Common myeloid progenitor, CD34-positive (primary cell): ENCODE measurements at places on chromosomes 5 and 9.

- no peak for DNase-seq
These were observed 218.3 kb downstream of the PBX3 start for GRCh38 chr9:125965477-125965876.

GRCh38 chr9:72384710-72385485, 19.9 kb upstream of the ZFAND5 start:
- DNase-seq: no peak

DNA sequence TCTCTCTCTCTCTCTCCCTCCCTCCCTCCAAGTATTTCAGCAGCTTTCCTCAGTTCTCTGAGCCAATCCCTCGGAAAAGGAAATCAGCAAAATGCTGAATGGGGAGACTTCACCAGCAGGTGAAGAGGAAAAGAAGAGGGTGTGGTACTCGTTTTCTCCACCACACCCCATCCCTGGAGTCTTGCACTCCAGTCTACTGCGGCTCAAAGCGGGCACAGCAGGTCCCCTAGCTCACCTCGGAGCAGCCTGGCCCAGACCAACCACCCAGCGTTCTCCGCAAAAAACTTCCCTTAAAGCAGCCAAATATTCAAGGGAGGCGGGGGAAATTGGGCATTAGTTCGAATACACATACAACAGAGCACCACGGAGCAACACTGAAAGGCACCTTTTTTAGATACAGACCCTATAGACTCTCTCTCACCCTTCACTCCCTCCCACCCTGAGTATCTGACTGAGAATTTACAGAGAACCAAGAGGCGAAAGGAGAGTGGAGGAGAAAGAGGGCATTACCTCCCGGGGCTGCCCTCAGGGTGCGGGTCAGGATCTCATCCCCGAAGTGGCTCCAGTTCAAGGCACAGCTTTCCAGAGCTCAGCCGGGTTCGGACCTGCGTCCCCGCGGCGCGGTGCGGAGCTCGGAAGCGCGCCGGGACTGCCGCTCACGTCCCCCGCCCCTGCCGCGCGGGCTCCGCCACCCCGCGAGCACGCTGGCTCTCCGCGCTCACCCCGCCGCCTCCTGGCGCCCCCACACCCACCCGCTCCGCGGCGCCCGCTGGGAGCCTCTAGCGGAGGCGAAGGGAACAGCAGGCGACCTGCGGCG, 1638.5 kb upstream of the C9orf72 start:
- DNase-seq: peak; percentile 83

DNA sequence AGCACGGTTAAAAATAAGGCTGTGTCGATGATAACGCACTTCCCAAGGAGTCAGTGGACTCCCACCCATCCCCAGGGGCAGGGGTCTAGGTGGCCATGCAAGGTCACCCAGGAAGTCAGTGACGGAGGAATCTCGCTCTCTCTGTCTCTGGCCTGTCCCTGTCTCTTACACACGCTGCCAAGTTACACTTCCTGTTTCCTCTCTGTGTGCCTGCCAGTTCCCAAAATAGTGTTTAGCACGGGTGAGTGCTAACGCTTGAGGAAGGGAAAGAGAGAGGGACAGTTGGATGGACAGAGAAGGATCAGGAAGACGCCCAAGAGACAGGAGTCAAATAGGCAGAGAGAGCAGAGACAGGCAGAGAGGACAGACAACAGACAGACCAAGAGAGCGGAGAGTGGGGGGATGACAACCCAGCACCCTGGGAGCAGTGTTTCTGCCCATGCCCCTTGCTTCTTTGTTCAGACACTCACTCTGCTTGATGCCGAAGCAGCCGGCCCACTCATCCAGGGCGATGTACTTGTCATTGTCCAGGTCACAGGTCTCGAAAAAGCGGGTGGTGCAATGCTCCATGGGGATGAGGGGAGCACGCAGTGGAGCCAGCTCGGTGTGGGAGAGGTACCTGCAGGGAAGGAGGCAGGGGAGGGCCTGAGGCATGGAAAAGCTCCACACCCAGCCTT, 23.0 kb downstream of the SPARC start:
- DNase-seq: peak; percentile 35

GRCh38 chr5:155017610-155018009, 4.1 kb downstream of the KIF4B start:
- DNase-seq: no peak

- DNase-seq: no peak
These were observed 23.7 kb downstream of the CCDC171 start for GRCh38 chr9:15576350-15577050.

DNA sequence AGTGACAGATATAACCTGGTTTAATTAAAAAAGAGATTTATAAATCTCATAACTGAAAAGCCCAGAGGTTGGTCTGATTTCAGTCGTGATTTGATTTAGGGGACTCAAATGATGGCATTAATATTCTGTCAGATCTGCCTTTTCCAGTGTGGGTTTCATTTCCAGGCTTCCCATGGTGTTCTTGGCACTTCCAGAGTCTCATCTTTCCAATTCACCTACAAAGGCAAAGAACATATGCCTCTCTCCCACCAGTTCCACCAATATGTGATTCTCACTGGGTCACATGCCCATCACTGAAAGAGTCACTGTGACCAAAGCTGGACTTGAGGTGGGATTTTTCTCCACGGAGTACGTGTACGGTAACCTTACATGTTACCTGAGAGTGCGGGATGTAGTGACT, 137.4 kb upstream of the IL12B start:
- no peak for DNase-seq

GRCh38 chr9:97073506-97073905, 34.6 kb upstream of the CTSV start:
- no peak for DNase-seq

GRCh38 chr5:17180864-17181723, 36.3 kb upstream of the BASP1 start:
- no peak for DNase-seq

DNA sequence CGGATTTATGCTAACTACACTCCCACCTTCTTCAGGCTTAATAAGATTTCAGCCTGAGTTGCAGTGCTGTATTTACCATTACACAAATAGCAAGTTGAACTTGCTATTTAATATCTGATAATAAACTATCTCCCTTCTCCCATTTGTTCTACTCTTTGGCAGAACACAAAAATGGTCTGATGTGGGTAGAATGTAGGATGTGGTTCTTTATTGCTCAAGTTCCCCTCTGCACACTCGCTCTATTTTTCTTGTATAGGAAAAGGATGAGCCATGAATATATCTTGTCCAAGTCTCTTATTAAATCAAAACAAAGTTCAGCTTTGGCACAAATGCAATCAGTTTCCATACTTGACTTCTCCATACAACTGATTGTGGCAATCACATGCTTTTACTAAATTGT, 37.2 kb upstream of the KIF2A start:
- DNase-seq: peak; percentile 60

DNA sequence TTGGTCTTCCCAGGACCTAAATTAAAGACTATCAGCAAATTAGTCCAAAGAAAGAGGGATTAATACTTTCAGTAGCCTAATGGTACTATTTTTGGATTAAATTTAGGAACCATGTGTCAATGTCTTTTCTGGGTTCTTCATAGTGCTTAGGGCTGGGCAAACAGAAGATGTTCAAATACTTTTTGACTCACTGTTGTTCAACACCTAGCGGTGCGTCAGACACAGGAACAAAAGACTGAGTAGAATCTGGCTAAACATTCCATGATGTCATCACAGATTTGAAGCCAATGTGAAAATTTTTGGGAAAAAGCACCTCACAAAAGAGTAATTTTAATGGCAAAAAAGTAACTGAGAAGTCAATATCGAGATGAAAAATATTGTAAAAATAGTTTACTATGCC, 544.4 kb downstream of the EFNA5 start:
- no peak for DNase-seq

GRCh38 chr9:37452611-37453010, 12.6 kb downstream of the ZBTB5 start:
- no peak for DNase-seq

DNA sequence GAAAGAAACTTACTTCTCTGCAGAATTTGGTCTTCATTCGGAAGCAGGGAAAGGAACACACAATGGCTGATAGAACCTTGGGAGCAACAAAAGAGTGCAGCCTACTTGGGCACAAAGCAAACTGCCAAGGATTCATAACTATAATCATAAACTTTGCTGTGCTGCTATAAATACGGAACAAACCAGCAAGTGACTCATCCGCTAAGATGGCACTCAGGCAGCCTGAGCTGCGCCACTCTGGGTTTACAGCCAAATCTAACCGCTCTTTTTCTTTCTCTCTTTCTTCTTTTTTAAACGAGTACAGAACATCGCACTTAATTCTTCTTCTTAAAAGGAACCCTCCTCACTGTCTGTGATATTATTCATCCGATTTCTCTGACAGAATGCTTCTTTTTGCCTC, 81.1 kb downstream of the PTPN3 start:
- DNase-seq: no peak

DNA sequence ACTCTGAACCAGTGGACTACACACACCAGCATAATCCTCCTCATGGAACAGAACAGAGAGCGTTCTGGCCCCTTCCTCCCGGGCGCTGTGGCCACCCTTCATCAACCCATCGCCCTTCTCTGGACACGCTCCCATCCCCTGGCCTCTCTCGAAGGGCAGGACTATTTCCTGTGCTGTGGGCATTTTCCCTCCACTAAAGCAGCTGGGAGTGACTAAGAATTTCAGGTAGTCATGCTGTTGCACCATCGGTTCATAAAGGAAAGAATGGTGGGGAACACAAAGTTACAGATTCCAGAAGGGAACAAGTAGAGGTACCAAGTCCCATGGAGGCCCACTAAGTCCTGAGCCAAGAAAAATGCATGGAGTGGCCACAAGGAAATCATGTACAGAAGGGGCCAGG, 68.6 kb downstream of the EPB41L4B start:
- DNase-seq: no peak

DNA sequence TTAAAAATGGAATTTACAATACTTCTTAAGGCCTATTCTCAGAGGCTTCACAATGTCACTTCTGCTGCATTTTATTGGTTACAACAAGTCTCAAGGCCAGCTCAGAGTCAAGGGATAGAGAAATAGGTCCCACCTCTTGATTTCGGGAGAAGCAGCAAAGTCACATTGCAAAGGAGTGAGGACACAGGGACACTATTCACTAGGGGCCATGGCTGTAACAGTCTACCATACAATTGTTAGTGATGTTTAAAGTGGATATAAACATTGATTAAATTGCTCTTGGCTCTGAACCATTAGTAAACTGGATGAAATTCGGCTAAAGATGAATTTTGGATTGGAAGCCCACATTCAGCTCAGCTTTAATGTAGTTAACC, 21.7 kb upstream of the CMBL start:
- no peak for DNase-seq

DNA sequence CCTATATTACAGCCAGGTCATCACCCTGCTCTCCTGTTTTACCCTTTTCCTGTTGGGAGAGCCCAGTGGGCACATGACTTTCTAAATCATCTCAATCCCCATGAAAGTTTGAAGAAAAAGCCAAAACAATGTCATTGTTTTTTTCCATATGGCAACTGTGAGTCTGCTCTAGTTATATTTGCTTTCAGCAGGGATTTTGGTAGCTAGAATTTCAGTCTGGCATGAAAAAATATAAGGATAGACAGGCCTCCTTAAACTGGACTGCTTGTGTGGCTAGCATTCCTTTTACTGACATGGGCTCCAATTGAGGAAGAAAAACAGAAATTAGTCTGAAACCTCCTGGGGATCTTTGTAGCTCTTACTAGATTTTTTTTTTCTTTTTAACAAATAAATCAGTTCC, 25.6 kb downstream of the MOCS2 start:
- no peak for DNase-seq

GRCh38 chr5:37005946-37006540, 129.5 kb downstream of the NIPBL start:
- peak; percentile 22 for DNase-seq

DNA sequence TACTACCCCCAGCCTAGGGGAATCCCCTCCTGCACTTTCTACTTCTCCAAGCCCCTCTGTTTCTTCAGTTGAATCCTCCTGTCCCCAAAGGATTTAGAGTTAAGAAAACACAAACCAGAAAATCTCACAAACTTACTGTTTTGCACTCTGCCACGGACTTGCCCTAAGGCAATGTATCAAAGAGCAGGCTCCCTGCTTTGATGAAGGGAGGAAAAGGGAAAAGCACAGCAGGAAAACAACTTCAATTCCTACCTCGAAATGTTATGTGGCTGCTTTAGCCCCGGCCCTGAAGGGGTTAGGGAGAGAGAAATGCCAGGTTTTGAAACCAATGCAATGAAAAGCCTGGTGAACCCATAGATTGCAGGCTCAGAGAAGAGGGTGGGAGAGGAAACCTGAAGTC, 254.7 kb downstream of the MAN2A1 start:
- DNase-seq: no peak

GRCh38 chr9:121839726-121840500, 188.5 kb downstream of the DAB2IP start:
- no peak for DNase-seq

- no peak for DNase-seq
These were observed 57.1 kb downstream of the EDIL3 start for GRCh38 chr5:84327591-84327990.

DNA sequence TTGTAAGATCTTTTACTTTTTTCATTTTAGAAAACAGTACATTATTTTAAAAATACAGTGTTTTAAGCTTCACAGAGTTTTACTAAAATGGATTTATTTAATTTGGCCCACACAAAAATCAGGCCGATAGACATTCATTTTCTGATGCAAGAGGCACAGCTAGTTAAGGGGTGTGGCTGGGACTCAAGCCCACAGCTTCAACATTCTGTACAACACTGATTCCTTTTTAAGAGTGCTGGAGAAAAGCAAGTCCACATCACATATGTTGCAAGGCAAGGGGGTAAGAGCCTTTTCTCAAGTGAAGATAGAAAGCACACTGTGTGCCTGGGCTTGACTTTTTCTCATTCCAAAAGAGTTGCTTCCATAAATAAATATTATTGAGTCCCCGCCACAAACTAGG, 195.9 kb downstream of the RFK start:
- DNase-seq: no peak

DNA sequence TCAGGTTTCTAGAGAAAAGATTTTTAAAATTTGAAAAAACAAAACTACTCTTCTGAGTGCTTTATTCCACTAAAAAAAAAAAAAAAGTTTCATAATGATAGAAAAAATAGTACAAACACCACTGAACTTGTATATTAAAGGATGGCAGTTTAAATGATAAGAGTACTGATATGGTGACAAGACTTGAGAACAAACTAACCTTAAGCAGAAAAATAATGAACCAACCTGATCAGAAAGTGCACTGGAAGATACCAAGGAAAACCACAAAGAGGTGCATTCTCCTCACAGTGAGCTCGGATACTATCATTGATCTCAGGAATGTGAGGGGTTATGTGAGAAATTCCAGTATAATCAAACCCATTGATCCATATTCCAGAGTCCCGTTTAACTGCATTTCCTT, 34.3 kb downstream of the ERMP1 start:
- no peak for DNase-seq
